ENCODE measurements at places on chromosomes 12 and 14.

DNA sequence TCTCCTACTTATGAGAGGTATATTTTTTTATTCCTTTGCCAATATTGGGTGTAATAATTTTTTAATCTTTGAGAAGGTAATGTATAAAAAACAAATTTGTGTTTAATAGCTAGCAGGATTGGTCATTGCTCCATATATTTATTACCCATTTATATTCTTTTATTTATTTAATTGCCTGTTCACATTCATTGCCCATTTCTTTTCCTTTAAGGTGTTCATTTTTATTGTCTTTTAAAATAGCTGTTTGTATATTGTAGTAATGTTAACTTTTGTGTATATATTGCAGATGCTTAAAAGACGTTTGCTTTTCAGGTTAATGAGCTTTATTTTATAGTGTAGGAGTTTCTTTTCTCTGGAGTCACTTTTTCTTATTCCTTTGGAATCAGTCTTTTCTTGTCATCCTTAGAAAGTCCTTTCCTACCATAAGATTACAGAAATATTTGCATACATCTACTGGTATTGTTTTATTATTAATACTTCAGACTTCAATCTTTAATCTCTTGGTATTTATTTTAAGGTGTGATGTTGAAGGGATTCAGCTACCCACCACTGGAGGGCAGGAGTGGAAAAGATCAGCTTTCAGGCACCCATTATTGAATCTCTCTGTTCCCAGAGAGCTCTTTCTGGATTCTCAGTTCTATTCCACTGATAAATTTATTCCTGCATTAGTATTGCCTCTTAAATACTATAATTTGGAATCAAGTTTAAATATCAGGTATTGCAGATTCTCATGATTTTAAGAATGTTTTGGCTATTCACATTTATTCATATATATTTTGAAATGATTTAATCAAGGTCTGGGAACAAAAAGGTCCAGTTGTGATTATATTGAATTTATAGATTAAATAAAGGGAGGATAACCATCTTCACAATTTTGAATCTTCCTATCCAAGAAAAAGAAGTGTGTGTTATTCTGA, 17.3 kb downstream of the PPM1A start:
- no peak overlapping the region for H3K27ac ChIP-seq
- H3K4me1 ChIP-seq, result peaks cover 6% of the 10 kb centered on the region
- DNase-seq, result no peak
- no peak overlapping the region for H3K4me3 ChIP-seq
- no peaks in the 10 kb centered on the region for H3K27me3 ChIP-seq

GRCh38 chr12:75814851-75815754, 216.5 kb downstream of the PHLDA1 start:
- no peaks in the 10 kb centered on the region for H3K27me3 ChIP-seq
- no peaks in the 10 kb centered on the region for H3K4me1 ChIP-seq
- no peak overlapping the region for H3K4me3 ChIP-seq
- DNase-seq, result no peak
- H3K36me3 ChIP-seq, result no peaks in the 10 kb centered on the region
- H3K27ac ChIP-seq, result no peak overlapping the region

- H3K4me3 ChIP-seq, result no peak overlapping the region
- H3K36me3 ChIP-seq, result no peaks in the 10 kb centered on the region
- peaks cover 59% of the 10 kb centered on the region for H3K4me1 ChIP-seq
- no peaks in the 10 kb centered on the region for H3K27me3 ChIP-seq
- no peak for DNase-seq
- H3K27ac ChIP-seq, result no peak overlapping the region
Observed at GRCh38 chr14:105476831-105477659, 2.4 kb downstream of the CRIP2 start.

DNA sequence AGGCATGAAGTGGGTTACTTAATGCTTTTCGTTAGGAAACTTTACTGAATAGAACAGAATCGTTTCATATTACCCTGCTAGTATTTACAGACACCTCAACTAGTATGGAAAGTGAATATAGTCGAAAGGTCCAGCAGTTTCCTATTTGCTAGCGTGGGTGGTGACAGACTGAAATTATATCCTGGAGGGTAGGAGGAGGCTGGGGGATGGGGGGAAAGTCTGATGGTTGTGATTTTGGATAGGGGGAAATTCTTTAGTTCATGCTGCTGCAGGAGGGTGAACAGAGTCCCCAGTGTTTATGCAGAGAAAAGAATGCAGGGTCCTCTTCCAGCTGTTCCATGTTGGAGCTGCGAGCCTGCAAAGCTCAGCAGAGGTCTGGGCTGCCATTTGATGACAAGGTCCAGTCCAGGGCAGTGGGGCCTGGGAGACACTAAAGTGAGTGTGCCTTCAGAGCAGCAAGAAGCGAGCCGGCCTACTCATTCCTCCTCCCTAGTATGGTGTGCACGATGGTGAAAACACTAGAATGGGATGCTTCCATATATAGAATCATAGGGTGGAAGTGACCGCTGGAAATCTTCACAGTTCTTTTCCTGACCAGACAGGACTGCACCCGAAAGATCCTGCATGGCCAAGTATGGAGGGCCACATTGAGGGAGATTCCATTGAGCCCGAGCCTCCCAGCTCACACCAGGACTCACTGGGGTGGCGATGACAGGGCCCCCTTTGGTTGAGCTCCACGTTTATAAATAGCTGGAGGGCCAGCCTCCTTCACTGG, 2.1 kb downstream of the SAMD4A start:
- H3K27ac ChIP-seq, result no peak overlapping the region
- peaks cover 6% of the 10 kb centered on the region for H3K27me3 ChIP-seq
- H3K36me3 ChIP-seq, result no peaks in the 10 kb centered on the region
- no peak for DNase-seq
- no peak overlapping the region for H3K4me3 ChIP-seq

DNA sequence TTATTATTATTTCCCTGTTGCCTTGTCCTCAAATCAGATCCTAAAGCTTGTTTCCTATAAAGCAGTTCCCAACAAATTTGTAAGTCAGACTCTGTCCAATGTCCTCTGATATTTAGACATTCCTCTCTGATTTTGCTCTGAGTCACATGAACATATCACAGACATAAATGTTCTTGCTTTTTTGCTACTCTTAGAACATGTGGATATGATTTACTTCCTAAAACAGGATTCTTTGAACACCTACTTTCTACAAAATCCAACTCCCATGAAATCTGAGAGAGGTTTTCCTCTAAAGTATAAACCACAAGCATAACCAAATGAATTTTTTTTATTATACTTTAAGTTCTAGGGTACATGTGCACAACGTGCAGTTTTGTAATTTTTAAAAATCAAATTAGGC, 181.3 kb upstream of the SLC38A2 start:
- H3K27me3 ChIP-seq, result no peaks in the 10 kb centered on the region
- DNase-seq, result no peak
- H3K27ac ChIP-seq, result no peak overlapping the region
- no peaks in the 10 kb centered on the region for H3K4me1 ChIP-seq

DNA sequence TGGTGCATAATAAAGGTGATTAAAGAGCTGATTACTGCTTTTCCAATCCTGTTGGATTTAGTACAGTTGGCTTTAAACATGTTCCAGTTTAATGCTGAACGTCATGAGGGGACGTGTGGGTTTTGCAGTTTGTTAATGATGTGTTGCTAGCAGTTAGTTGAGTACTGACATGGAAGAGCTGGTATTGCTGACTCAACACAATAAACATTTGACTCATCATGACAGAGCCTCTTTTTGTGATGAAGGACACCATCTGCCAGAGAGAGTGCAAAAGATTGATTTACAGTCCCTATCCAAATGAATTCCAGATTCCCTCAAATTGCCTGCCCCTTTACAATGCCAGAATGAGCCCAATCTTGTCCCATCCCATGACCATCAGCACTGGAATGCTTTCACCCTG, 346.2 kb upstream of the PRICKLE1 start:
- no peaks in the 10 kb centered on the region for H3K27me3 ChIP-seq
- no peak overlapping the region for H3K27ac ChIP-seq
- H3K36me3 ChIP-seq, result no peaks in the 10 kb centered on the region
- H3K4me3 ChIP-seq, result no peak overlapping the region

DNA sequence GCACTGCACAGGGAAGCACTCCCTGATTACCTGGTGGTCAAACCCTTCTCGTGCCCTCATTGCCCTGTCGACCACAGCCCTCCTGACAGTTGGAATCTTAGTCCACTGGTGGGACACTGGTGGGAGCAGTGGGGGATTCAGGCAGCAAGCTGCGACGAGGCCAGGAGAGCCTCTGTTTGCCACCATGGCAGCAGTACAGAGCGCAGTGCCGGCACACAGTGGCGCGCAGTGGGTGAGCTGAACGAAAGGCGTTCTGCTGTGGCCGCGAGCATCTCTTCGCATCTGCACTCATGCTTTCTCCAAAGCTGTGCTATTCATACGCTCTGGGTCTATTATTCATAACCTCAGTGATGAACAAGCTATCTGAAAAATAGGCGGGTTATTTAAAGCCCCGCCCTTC, 14.3 kb downstream of the RFLNA start:
- H3K27ac ChIP-seq, result no peak overlapping the region
- no peak overlapping the region for H3K4me3 ChIP-seq
- no peaks in the 10 kb centered on the region for H3K27me3 ChIP-seq
- H3K4me1 ChIP-seq, result no peaks in the 10 kb centered on the region
- H3K36me3 ChIP-seq, result no peaks in the 10 kb centered on the region
- no peak for DNase-seq

- H3K4me3 ChIP-seq, result no peak overlapping the region
- H3K27me3 ChIP-seq, result no peaks in the 10 kb centered on the region
- no peak for DNase-seq
- H3K4me1 ChIP-seq, result no peaks in the 10 kb centered on the region
- no peak overlapping the region for H3K27ac ChIP-seq
Observed at GRCh38 chr12:69343357-69343756, 4.8 kb upstream of the LYZ start.

DNA sequence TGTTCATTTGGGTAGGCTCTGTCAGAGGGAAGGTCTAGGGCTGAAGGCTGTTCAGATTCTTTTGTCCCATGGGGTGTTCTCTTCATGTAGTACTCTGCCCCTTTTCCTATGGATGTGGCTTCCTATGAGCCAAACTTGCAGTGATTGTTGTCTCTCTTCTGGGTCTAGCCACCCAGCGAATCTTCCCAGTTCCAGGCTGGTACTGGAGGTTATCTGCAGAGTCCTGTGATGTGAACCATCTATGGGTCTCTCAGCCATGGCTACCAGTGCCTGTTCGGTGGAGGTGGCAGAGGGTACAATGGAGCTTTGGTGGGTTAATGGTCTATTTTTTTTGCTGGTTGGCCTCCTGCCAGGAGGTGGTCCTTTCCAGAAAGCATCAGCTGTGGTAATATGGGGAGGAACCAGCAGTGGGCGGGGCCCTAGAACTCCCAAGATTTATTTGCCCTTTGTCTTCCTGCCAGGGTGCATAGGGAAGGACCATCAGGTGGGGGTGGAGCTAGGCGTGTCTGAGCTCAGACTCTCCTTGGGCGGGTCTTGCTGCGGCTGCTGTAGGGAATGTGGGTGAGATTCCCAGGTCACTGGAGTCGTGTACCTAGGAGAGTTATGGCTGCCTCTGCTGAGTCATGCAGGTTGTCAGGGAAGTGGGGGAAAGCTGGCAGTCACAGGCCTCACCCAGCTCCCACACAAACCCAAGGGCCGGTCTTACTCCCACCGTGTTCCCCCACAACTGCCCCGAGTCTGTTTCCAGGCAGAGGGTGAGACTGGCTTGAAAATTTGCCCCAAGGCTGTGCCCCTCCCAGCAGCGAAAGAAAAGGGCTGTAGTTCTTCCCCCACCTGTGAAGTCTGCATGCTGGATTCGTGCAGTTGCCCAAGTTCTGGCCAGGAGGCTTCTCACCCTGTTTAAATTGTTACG, 17.5 kb downstream of the MTRFR start:
- H3K4me3 ChIP-seq, result no peak overlapping the region
- H3K36me3 ChIP-seq, result peaks cover 17% of the 10 kb centered on the region
- no peaks in the 10 kb centered on the region for H3K27me3 ChIP-seq
- DNase-seq, result no peak
- peak overlapping the region; percentile 27 for H3K27ac ChIP-seq

- no peaks in the 10 kb centered on the region for H3K36me3 ChIP-seq
- no peak overlapping the region for H3K27ac ChIP-seq
- DNase-seq, result no peak
- H3K27me3 ChIP-seq, result peaks cover 76% of the 10 kb centered on the region
- H3K4me1 ChIP-seq, result peaks cover 5% of the 10 kb centered on the region
- H3K4me3 ChIP-seq, result no peak overlapping the region
Observed at GRCh38 chr12:53940443-53941014, 1.9 kb downstream of the HOXC13 start.

DNA sequence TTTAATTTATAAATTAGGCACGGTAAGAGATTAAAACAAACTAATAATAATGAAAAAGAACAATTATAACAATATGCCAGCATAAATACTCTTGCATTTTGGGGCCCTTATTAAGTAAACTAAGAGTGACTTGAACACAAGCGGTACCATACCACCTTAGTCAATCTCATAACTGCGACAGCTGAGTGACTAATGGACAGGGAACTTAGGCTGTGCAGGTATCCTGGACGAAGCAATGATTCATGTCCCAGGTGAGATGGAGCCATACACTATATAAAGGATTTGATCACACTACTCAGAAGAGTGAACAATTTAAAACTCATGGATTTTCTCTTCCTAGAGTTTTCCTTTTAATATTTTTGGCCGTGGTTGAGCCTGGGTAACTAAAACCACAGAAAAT, 4.3 kb downstream of the KLRC4 start:
- no peak for DNase-seq
- no peaks in the 10 kb centered on the region for H3K36me3 ChIP-seq
- H3K4me3 ChIP-seq, result peak overlapping the region; percentile 29
- H3K27me3 ChIP-seq, result no peaks in the 10 kb centered on the region
- H3K27ac ChIP-seq, result no peak overlapping the region
- peaks cover under 1% of the 10 kb centered on the region for H3K4me1 ChIP-seq

- H3K36me3 ChIP-seq, result no peaks in the 10 kb centered on the region
- H3K4me3 ChIP-seq, result no peak overlapping the region
- no peak overlapping the region for H3K27ac ChIP-seq
- no peaks in the 10 kb centered on the region for H3K4me1 ChIP-seq
- no peak for DNase-seq
Observed at GRCh38 chr14:31480156-31480555, 7.7 kb downstream of the GPR33 start.

GRCh38 chr12:93856611-93857010, 179.4 kb downstream of the CRADD start:
- no peak overlapping the region for H3K4me3 ChIP-seq
- no peaks in the 10 kb centered on the region for H3K36me3 ChIP-seq
- no peak for DNase-seq
- no peaks in the 10 kb centered on the region for H3K4me1 ChIP-seq

GRCh38 chr14:75631453-75631831, 29.2 kb downstream of the ERG28 start:
- DNase-seq, result no peak
- no peak overlapping the region for H3K27ac ChIP-seq
- H3K4me1 ChIP-seq, result no peaks in the 10 kb centered on the region
- no peak overlapping the region for H3K4me3 ChIP-seq
- no peaks in the 10 kb centered on the region for H3K27me3 ChIP-seq
